CD4-positive, alpha-beta T cell treated with Interferon alpha-2 for 1 hour (primary cell): ENCODE measurements at places on chromosomes 6 and 20.

DNA sequence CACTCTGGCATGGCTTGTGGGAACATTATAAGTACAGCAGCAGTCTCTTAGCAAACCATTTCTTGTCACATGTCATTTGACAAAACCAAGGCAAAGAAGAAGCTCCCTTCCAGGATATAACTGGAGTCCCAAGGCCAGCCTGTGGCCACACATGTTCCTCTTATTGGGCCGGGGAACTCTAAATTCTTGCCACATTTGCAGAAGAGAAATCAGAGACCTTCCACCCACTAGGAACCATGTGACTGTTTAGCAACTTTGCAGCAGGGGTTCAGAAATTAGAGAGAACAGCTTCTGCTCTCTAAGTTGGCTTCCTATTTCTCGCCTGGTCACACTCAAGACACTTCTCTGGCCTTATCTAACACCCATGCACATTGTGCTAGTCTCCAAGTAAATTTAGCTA is 20.4 kb upstream of the MEP1A start:
- DNase-seq = peak; percentile 25

DNA sequence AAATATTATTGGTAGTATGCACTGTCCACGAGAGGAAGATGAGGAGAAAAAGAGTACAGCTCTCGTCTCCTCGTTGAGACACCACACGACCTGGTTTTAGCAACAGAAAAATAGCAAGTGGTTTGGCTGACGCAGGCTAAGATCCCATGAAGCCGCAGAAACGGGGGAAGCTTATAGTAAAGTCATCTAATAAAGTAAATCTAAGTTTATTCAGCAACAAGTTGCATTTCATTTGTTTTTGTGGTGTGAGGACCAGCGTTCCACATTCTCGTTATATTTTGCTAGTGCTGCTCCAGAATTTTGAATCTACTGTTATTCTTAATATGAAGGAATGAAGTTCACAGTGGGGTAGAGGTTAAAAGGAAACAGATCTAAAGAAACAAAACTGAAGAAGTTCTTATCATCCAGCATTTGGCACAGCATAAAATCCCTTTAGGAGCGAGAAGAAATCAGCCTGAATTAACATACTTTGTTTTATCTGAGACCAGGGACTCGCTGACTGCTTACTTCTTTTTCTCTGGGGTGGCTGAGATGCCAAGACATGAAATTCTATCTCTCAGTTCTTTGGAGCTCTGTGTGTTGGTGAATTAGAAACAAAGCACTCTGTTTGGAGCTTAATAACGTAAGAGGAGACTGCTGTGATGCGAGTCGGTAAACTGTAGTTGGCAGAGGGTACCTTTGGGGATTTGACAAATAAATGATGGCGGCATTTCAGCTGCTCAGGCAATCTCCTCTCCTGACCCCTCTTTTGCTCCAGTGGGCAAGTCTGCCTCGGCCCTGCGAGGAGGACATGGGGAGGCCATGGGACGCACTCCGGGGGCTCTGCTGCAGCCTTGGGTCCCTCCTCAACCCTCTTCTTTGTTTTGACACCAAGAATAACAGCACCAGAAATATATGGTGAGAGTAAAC is 24.9 kb upstream of the IRF4 start:
- no peak for DNase-seq

DNA sequence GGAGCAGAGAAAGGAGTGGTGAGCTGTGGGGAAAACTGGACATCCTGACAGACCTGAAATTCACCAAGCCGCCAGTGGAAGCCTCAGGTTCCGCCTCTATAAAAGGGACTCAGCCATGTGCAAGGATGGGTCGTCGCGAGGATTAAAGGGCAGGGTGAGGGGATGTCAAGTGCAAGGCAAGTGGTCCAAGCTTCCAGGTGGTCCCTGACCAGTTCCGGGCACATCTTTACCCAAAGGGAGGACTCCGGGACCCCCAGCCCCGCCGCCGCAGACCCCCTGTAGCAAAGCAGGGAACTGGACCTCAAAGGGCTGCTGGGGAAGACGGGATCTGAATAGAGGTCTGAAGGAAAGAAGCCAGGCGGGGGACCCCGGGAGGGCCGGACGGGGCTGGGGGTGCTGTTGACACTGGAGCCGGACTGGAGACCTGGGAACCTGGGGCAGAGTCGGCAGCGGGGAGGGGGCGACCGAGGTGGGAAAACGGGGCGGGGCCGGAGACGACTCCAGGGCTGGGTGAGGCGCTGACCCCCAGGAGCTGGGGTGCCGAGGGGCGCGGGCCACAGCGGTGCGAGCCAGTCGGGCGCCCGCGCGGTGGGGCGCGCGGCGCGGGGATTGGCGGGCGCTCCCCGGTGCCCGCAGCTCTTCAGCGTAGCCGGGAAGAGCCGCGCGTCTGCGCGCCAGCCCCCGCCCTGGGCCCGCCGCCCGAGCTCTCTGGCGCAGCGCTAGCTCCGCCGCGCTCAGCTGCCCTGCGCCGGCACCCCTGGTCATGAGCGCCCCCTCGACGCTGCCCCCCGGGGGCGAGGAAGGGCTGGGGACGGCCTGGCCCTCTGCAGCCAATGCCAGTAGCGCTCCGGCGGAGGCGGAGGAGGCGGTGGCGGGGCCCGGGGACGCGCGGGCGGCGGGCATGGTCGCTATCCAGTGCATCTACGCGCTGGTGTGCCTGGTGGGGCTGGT is at the start of gene SSTR4:
Gene SSTR4, plus strand, starts transcription at position 592 of the 951 bp plus-strand sequence. Its CDS starts 172 bp downstream, at position 764.
- DNase-seq = no peak

- DNase-seq = no peak
These were observed 133.6 kb upstream of the SGK1 start for GRCh38 chr6:134451529-134451928.

GRCh38 chr6:63278916-63279315 is 40.9 kb downstream of the LGSN start:
- DNase-seq = no peak

GRCh38 chr6:8539453-8539852 is 104.1 kb upstream of the SLC35B3 start:
- no peak for DNase-seq

GRCh38 chr6:106974336-106974998 is at the start of gene CD24:
CD24 (minus strand) TSS chr6:106974729; CDS start chr6:106974646, 83 bp downstream.
- no peak for DNase-seq

DNA sequence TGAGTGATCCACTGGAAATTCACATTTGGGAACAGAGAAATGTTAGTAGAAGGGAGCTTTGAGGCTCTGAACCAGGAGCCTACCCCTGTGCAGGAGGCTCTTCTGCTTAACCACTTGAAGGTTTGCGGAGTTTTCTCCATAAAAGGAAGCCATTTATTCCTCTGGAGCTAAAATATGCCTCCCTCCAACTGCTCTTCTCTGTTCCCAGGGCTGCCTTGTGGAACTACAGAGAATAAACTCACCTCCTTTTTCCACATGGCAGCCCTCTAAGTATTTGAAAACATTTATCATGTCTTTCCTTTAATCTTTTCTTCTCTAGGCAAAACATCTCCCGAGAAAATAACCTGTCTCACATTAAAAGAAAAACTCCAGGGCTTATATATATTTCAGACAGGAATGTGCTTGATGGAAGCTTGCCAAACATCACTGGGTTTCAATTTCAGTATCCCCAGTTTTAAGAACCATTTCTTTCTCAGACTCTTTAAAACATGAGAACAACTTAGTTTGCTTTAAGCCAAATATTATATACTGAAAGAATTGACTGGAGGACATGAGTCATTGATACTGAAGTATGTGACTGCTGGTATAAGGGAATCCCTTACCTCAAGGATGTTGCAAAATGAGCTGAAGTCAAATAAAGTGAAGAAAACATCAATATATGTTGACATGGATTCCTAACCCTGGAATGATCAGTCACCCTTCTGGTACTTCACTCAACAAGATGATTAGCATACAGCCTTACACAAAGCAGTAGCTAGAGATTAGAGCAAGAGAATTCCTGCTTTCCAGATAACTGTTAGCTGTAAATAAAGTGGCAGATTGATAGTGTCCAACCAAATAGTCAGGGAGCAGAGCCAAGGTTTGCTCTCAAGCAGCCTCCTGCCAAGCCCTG is 74.0 kb downstream of the ZBTB2 start:
- no peak for DNase-seq

DNA sequence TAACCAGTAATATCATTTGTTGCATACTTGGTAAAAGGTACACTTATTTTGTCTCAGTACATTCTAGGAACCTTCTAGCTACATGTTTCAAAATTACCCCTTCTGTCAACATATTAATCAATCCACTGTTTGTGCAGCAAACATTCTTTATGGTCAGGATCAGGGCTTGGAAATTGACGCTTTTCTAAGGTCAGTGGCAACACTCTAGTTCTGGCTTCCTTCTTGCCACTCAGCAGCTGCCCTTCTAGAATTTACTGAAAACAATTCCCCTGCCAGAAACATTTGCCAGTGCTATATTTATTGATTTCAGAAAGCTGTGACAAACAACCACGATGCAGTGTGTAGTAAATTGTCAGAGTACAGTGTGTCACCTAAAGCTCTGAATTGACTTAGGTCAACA is 84.7 kb upstream of the FBXL4 start:
- no peak for DNase-seq

DNA sequence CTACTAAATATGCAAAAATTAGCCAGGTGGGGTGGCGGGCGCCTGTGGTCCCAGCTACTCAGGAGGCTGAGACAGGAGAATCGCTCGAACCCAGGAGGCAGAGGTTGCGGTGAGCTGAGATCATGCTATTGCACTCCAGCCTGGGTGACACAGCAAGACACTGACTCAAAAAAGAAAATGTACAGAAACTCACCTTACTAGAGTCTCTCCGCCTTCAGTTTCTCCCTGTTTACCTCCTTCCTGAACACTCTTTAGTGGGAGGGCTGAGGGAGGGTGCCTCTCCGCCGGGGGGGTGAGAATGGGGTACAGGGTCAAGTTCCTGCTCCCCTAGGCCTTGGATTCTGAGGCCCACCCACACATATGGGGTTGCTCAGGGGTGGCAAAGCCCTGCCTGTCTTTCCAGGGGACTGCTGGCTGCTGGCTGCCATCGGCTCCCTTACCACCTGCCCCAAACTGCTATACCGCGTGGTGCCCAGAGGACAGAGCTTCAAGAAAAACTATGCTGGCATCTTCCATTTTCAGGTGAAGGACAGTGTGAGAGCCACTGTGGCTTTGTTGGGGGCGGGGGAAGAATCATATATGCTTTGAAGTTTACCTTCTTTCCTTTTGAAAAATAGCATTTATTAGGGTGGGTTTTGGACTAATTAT is 13.4 kb downstream of the CAPN11 start:
- DNase-seq = no peak

GRCh38 chr6:395432-396125 is 4.0 kb downstream of the IRF4 start:
- no peak for DNase-seq

- DNase-seq = peak; percentile 96
These were observed 97.4 kb downstream of the OR2B2 start for GRCh38 chr6:27814665-27815424.

- no peak for DNase-seq
These were observed 947.3 kb downstream of the KIF16B start for GRCh38 chr20:15625981-15626380.

GRCh38 chr20:44070139-44070900 is 116.7 kb downstream of the JPH2 start:
- peak; percentile 60 for DNase-seq

- no peak for DNase-seq
These were observed 658.8 kb upstream of the CHD6 start for GRCh38 chr20:42276718-42277602.

GRCh38 chr6:111724505-111724904 is 118.8 kb upstream of the TRAF3IP2 start:
- DNase-seq = peak; percentile 57

GRCh38 chr6:157169226-157169625 is 154.1 kb downstream of the TMEM242 start:
- DNase-seq = no peak

- no peak for DNase-seq
These were observed 3.3 kb downstream of the MYO6 start for GRCh38 chr6:75752365-75752764.

- peak; percentile 68 for DNase-seq
These were observed 94.1 kb downstream of the HIVEP2 start for GRCh38 chr6:142850679-142851423.

DNA sequence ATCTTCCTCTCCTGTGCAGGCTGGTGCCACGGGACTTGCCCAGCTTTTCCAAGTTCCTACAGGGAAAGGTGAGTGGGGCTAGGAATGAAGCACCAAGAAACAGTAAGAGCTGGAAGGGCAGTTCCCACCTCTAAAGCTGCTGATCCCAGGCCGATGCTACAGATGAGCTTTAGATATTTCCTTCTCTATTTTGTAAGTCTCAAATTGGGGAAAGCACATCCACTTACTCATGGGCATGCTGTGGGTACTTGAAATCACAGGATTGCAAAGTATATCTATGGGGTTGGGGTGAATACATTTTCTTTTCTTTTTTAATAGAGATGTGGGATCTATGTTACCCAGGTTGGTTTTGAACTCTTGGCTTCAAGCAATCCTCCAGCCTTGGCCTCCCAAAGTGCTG is 3.1 kb downstream of the ZBTB2 start:
- DNase-seq = no peak

- peak; percentile 39 for DNase-seq
These were observed 131.8 kb upstream of the PROKR2 start for GRCh38 chr20:5448449-5449118.
